Psoas muscle (tissue), 8 donors: ENCODE measurements at places on chromosomes 11 and 22. TPM values are rescaled to one million over a fixed set of nuclear protein-coding genes. Genes with fewer than 3 reads are reported as not detected.

The OR10A2 gene
- not detected for total RNA-seq

The FAM227A gene
- total RNA-seq, result 0.18 TPM

GRCh38 chr11:24056051-24056450, 440.8 kb upstream of the LUZP2 start:
- no peak for DNase-seq
- no peak overlapping the region for H3K4me3 ChIP-seq

DNA sequence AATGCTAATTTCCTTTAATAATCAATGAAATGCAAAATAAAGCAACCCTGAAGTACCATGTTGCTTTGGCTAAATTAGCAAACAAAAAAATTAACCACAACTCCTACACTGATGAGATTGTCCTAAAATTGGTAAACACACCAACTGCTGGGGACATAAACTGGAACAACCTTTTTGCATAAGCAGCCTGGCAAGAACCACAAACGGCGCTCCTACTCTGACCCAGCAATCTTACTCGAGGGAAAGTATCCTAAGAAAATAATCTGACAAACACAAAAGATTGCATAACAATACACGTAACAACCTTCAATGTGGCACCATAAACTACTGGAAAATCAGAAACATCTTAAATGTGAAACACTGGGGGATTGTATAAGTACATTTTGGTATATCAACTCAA, 189.8 kb upstream of the PITPNB start:
- H3K27ac ChIP-seq, result no peak overlapping the region
- peaks cover 7% of the 10 kb centered on the region for H3K4me1 ChIP-seq
- peaks cover 2% of the 10 kb centered on the region for H3K36me3 ChIP-seq
- DNase-seq, result no peak

DNA sequence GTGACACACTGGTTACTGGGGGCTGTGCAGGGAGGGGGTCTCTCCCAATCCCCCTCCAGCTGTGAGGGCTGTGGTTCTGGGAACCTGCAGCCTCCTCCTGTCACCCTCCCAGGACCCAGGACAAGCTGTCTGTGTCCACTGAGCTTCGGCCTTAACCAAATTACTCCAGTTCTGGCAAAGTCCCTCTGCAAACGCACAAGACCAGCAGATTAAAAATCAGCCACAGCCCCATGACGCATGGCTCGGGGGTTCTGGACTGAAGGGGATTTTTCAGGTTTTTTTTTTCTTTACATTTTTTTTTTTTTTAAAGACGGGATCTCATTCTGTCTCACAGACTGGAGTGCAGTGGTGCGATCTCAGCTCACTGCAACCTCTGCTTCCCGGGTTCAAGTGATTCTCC, 32.2 kb upstream of the A4GALT start:
- H3K27me3 ChIP-seq, result no peaks in the 10 kb centered on the region
- H3K27ac ChIP-seq, result no peak overlapping the region
- no peaks in the 10 kb centered on the region for H3K4me1 ChIP-seq
- no peak overlapping the region for H3K4me3 ChIP-seq

DNA sequence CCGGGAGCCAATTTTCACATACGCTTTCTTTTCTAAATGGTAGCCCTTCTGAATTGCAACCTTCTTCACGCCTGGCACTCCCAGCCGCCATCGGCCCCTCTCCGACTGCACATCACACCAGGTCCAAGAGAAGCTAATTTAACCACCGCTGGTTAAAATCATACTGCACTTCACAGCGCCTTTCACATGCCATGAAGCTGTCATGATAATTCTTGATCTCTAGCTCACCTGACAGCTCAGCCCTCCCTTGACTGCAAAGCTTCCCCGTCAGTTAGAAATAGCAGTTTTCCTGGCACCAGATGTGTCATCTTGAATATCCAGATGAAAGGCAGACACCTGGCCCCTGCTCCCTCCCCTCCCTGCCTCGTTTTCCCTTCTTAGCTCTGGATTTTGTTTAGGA, 101.4 kb downstream of the ARL14EP start:
- no peaks in the 10 kb centered on the region for H3K27me3 ChIP-seq
- peaks cover 22% of the 10 kb centered on the region for H3K4me1 ChIP-seq
- no peak for DNase-seq
- H3K36me3 ChIP-seq, result no peaks in the 10 kb centered on the region
- no peak overlapping the region for H3K27ac ChIP-seq
- no peak overlapping the region for H3K4me3 ChIP-seq
